ENCODE measurements at places on chromosomes 4 and X. TPM values are rescaled to one million over a fixed set of nuclear protein-coding genes. Genes with fewer than 3 reads are reported as not detected.

Gene GABRE
- total RNA-seq: 17.2 TPM

Gene FAT1
- total RNA-seq: 213 TPM

Gene MAGED2
- total RNA-seq: 725 TPM

Gene HHIP
- total RNA-seq: 11.5 TPM

Gene CXCL9
- 0.11 TPM for total RNA-seq

Gene SLC10A4
- total RNA-seq: 4.4 TPM

DNA sequence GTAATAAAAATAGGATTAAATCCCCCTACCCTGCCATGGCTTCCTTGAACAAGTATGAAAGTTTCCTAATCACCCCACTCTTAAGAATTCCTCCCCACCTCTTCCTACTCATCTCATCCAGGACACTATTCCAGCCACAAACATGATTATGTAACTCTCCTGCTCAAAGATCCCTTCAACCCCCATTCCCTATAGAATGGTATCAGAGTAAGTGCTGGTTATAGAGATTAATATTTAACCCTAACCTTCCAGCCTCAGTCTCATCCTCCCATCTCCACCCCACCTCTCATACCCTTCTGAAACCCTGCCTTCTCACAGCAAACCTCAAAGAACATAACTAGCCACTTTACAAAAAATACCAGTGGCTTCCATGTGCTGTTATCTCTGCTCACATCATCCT is 155.1 kb downstream of the PPP3CA start:
- H3K27ac ChIP-seq: peak overlapping the region; percentile 79
- no peak overlapping the region for H3K4me3 ChIP-seq
- H3K4me1 ChIP-seq: peaks cover 7% of the 10 kb centered on the region
- DNase-seq: no peak
- H3K27me3 ChIP-seq: no peaks in the 10 kb centered on the region
- no peaks in the 10 kb centered on the region for H3K36me3 ChIP-seq

DNA sequence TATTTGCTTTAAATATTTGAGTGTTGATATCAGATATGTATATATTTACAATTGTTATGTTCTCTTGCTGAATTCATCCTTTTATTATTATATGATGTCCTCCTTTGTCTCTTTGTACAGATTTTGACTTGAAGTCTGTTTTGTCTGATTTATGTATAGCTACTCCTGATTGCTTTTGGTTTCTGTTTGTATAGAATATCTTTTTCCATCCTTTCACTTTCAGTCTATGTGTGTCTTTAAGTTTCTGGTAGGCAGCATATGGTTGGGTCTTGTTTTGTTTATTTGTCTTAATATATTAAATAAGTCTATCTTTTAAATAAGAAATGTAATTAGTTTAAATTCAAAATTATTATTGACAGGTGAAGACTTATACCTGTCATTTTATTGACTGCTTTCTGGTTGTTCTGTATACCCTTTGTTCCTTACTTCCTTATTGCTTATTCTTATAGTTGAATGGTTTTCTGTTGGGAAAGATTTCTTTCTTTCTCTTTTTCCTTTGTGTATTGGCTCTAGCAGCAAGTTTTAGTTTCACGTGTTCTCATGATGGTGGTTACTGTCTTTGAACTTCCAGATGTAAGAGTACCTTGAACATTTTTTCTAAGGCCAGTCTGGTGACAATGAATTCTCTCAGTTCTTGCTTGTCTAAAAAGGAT is 31.1 kb downstream of the RAB28 start:
- H3K4me3 ChIP-seq: no peak overlapping the region
- peaks cover 11% of the 10 kb centered on the region for H3K36me3 ChIP-seq
- no peaks in the 10 kb centered on the region for H3K4me1 ChIP-seq
- no peaks in the 10 kb centered on the region for H3K27me3 ChIP-seq

- H3K4me1 ChIP-seq: no peaks in the 10 kb centered on the region
- no peak overlapping the region for H3K4me3 ChIP-seq
- no peak overlapping the region for H3K27ac ChIP-seq
- DNase-seq: no peak
- H3K27me3 ChIP-seq: no peaks in the 10 kb centered on the region
Observed at GRCh38 chr4:92104506-92104905, 199.3 kb upstream of the GRID2 start.

GRCh38 chrX:1248331-1249061 is 20.1 kb upstream of the CSF2RA start:
- DNase-seq: no peak
- peak overlapping the region; percentile 64 for H3K27ac ChIP-seq
- H3K4me1 ChIP-seq: peaks cover 14% of the 10 kb centered on the region
- H3K4me3 ChIP-seq: no peak overlapping the region

DNA sequence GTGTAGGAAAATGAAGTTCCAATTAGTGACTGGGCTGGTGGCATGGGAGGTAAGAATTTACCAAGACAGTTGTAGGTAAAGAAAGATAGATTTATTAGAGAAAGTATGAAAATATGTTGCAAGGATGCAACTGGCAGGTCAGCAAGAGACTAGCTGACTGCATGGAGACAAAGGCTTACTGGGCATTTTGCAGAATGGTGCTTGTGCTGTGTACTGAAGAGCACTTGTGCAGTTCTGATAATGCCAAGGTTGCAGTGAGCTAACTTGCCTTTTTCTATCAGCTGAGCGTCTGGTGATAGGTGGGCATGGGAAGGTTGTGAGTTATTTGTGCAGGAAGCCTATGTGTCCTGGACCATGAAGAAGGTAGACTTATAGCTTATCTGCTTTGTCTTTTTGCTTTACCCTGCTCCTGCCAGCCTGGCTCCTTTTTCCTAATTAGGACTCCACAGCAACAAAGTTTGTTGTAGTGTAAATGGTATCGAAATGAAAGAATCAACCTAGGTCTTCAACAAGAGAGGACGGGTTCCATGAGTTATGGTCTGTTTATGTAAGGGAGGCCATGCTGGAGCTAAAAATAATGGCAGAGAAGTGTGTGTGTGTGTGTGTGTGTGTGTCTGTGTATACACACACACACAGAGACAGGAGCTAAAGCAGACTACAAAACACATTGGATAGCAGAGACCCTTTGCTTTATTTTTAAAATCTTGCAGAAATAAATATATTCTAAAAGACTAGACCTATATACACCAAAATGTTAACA is 15.0 kb downstream of the BST1 start:
- no peaks in the 10 kb centered on the region for H3K36me3 ChIP-seq
- H3K27me3 ChIP-seq: no peaks in the 10 kb centered on the region
- DNase-seq: no peak
- H3K27ac ChIP-seq: no peak overlapping the region

GRCh38 chr4:47612116-47613023 is 127.3 kb downstream of the ATP10D start:
- no peaks in the 10 kb centered on the region for H3K27me3 ChIP-seq
- H3K4me1 ChIP-seq: peaks cover 3% of the 10 kb centered on the region
- no peak overlapping the region for H3K4me3 ChIP-seq
- H3K27ac ChIP-seq: no peak overlapping the region
- DNase-seq: no peak
- H3K36me3 ChIP-seq: no peaks in the 10 kb centered on the region

DNA sequence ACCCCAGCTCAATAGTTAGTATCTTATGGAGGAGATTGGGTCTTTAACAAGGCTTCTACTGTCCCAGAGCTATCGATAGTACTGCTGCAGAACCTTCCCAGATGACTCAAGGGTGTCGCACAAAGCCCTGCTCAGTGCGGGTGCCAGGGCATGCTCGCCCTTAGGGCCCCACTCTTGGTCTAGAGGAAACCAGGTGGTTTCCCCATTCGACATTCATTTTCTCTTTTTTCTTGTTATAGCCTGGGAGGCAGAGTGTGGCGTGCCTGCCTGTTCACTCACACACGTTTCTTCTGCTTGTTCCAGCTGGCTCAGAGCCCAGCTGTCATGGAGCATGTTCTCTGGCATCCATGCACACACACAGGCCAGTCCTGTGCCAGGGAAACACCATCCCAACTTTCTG is 144.5 kb downstream of the SMIM20 start:
- H3K4me1 ChIP-seq: peaks cover 7% of the 10 kb centered on the region
- H3K27ac ChIP-seq: no peak overlapping the region
- no peaks in the 10 kb centered on the region for H3K36me3 ChIP-seq

- H3K4me3 ChIP-seq: no peak overlapping the region
- no peaks in the 10 kb centered on the region for H3K4me1 ChIP-seq
- DNase-seq: no peak
Observed at GRCh38 chr4:119040261-119040660, 95.4 kb upstream of the MYOZ2 start.

- H3K4me3 ChIP-seq: no peak overlapping the region
- H3K27ac ChIP-seq: no peak overlapping the region
- no peaks in the 10 kb centered on the region for H3K36me3 ChIP-seq
- H3K27me3 ChIP-seq: no peaks in the 10 kb centered on the region
- H3K4me1 ChIP-seq: no peaks in the 10 kb centered on the region
- DNase-seq: no peak
Observed at GRCh38 chrX:133566876-133567275, 151.6 kb upstream of the GPC4 start.

- no peaks in the 10 kb centered on the region for H3K4me1 ChIP-seq
- H3K36me3 ChIP-seq: no peaks in the 10 kb centered on the region
- no peak overlapping the region for H3K27ac ChIP-seq
- no peak for DNase-seq
Observed at GRCh38 chr4:114857831-114858230, 255.6 kb downstream of the NDST4 start.

DNA sequence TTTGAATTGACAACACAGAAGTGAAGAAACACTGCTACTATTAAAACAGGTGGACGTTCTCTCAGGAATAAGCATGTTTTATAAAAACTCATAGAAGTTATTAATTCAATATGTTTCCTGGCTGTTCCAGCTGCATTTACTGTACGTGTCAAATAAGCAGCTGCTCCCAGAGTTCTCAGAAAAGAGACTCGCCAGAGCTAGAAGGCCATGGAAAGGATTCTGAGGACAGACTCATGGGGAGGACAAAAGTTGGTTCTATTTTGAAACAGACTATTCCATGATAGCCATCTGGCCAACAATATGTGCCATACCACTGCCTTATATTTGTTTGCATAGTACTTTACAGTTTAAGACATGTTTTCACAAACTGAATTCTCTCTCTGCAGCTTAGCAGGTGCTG is 136.5 kb downstream of the NR3C2 start:
- no peaks in the 10 kb centered on the region for H3K36me3 ChIP-seq
- H3K4me1 ChIP-seq: no peaks in the 10 kb centered on the region
- no peaks in the 10 kb centered on the region for H3K27me3 ChIP-seq

DNA sequence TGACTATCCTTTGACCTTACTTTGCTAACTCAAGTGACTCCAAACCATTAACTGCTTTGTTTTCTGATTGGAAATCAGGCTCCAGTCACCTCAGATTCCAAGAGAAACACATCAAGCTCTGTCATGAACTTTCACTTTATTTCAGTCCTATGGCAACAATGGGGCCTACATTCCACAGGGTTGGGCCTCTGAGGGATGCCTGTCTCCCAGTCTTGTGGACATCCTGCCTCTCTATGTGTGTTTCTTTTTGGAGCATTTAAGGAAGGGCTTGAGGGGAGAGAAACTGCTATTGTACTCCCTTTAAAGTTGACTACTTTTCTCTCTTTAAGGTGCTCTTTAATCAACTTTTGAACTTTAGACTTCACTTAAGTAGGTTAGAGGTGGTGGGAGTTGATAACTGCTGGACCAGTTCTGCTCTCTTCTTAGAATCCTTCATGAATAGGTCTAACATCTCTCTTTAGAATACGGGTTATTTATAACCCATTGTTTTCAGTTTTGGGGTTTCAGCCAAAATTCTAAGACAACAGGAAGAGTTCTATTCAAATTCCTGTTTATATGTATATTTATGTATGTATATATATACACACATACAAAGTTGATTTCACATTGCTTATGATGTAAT is 274.3 kb upstream of the NR3C2 start:
- H3K36me3 ChIP-seq: no peaks in the 10 kb centered on the region
- H3K27ac ChIP-seq: no peak overlapping the region
- no peak overlapping the region for H3K4me3 ChIP-seq
- H3K27me3 ChIP-seq: no peaks in the 10 kb centered on the region

DNA sequence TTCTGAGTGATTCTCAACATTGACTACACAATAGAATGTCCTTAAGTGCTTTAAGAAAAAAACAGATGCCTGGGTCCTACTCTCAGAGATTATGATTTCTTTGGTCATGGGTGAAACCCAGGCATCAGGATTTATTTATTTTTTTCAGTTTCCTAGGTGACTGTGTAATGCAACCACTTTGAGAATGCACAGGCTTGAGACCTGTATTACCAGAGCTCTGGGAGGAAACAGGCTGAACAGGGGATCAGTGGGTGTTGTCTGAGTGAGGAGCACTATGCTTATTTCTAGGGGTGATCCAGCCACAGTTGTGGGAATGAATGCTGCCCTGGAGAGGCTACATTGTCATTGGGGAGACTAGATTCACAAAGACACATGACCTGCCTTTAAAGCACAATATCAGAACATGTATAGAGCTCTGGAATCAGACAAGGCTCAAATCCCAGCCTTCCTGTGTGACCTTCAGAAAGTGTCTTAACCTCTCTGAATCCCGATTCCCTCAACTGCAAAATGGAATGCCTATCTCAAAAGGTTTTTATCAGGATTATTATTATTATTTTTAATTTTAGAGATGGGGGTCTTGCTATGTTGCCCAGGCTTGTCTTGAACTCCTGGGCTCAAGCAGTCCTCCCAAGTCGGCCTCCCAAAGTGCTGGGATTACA is 61.6 kb upstream of the PRPS1 start:
- peak overlapping the region; percentile 30 for H3K27ac ChIP-seq
- H3K4me3 ChIP-seq: no peak overlapping the region
- peaks cover 5% of the 10 kb centered on the region for H3K36me3 ChIP-seq
- H3K27me3 ChIP-seq: peaks cover 15% of the 10 kb centered on the region
- DNase-seq: no peak
- H3K4me1 ChIP-seq: peaks cover 14% of the 10 kb centered on the region

DNA sequence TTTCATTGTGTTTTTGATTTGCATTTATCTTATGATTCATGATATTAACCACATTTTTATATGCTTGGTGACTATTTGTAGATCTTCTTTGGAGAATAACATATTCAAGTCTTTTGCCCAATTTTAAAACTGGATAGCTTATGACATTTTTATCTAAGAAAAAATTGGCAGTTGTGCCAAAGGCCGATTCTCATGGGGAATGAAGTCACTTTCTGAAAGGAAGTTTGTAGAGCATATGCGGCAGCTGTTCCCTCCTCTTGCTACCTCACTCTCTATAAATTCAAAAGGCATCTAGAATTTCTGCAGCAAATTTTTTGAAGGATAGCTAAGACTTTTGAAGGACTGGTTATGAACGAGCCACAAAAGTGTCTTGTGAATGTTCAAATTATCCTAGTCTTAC is 2353.5 kb downstream of the ARAP2 start:
- no peaks in the 10 kb centered on the region for H3K27me3 ChIP-seq
- no peak overlapping the region for H3K27ac ChIP-seq
- H3K36me3 ChIP-seq: no peaks in the 10 kb centered on the region
- H3K4me3 ChIP-seq: no peak overlapping the region
- H3K4me1 ChIP-seq: no peaks in the 10 kb centered on the region

Data from spinal cord (tissue), 10 donors.